ENCODE measurements at places on chromosomes 2 and 18.

DNA sequence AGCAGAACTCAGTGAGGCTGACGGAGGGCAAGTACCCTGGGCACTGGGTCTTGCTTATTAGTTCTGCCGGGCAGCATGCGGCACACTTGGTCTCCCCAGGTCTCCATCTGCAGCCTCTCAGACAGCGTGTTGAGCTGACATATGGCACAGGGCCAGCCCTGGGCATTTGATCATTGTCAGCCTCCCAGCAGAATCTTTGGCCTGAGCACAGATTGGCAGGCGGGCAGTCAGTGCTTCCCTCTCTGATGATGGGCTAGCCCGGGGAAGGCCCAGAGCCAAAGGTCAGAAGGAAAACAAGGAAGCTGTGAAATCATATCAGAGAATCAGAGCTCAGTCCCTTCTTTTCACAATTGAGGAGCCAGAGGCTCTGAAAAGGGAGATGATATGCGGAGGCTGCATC is 150.1 kb upstream of the LRRTM1 start:
- no peak for DNase-seq

- DNase-seq, result no peak
Observed at GRCh38 chr2:174587579-174587978, 10.0 kb downstream of the WIPF1 start.

GRCh38 chr2:165069151-165069550 is 113.8 kb upstream of the SLC38A11 start:
- DNase-seq, result no peak

- no peak for DNase-seq
Observed at GRCh38 chr2:240377366-240377765, 58.1 kb upstream of the GPC1 start.

DNA sequence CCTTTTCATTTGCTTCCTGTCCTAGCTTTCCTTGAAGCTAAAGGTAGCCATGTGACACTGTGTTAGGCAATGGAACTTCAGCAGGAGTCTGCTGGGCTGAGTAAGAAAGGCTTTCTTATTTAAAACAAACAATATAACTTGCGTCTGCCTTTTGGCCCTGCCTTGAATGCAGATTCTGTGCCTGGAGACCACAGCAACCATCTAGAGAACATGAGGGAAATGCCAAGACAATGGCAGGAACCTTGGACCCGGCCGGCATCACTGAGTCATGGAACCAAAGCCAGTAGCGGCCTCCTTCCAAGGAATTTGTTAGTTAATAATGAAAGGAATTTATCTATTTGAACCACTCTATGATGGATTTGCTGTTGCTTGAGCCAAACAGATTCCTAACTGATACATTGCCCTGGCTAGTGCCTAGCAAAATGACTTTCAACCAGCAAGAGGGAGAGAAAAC is 207.5 kb upstream of the EPHA4 start:
- no peak for DNase-seq

- no peak for DNase-seq
Observed at GRCh38 chr2:10885094-10885860, 26.5 kb upstream of the KCNF1 start.

DNA sequence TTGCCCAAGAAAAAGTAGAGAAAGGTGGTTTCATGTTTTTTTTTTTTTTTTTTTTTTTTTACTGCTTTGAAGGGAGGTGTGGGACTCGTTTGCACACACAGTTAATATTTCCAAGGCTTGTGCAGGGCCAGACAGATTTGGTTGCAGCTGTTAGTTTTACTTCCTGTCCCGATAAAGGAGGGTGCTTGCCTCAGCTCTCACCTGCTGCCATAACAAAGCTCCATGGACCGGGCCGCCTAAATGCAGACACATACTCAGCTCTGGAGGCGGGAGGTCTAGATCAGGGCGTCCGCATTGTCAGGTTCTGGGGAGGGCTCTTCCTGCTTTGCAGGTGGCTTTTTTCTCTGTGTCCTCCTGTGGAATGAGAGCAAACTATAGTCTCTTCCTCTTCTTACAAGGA is 69.9 kb downstream of the ODC1 start:
- DNase-seq, result peak; percentile 49

- DNase-seq, result no peak
Observed at GRCh38 chr2:53217250-53217649, 550.4 kb upstream of the CHAC2 start.

DNA sequence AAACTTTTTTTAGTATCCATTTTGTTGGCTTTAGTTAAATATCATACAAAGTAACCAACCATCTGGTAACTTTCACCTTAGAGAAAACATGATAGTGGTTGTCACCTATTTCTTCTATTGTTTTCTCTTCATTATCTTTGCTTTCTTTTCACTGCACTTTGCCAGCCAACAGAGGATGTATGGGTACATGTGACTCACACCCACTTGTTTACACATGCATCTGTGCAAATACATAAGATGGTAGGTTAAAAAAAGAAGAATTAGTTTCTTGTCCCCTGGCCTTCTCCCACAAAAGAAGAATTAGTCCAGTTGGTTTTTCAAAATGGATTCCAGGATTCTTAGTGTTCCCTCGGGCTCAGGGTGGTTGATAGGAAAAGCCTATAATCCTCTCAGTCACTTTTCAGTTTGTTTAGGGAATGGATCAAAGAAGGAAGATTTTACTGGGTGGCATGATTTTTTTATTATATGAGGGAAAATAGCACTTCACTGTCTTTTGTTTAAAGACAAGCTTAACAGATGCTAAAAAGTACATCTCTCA is 46.6 kb downstream of the CDK15 start:
- no peak for DNase-seq

- no peak for DNase-seq
Observed at GRCh38 chr2:84963692-84964405, 7.1 kb upstream of the KCMF1 start.

DNA sequence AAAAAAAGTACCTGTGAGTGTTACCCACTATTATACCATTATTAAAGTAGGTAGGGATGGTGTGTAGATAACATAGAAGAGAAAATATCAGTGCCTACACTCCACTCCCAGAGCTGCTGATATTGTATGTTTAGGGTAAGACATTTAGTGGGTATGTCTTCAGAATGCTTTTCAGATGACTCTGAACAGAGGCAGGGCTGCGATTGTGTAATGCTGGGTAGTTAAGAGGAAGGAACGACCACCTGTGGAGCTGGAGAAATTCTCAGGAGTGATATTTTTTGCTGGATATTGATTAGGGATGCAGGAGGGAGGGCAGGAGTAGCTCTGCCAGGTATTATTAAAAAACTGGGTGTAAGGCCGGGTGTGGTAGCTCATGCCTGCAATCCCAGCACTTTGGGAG is 2.8 kb downstream of the CNOT11 start:
- DNase-seq, result no peak

DNA sequence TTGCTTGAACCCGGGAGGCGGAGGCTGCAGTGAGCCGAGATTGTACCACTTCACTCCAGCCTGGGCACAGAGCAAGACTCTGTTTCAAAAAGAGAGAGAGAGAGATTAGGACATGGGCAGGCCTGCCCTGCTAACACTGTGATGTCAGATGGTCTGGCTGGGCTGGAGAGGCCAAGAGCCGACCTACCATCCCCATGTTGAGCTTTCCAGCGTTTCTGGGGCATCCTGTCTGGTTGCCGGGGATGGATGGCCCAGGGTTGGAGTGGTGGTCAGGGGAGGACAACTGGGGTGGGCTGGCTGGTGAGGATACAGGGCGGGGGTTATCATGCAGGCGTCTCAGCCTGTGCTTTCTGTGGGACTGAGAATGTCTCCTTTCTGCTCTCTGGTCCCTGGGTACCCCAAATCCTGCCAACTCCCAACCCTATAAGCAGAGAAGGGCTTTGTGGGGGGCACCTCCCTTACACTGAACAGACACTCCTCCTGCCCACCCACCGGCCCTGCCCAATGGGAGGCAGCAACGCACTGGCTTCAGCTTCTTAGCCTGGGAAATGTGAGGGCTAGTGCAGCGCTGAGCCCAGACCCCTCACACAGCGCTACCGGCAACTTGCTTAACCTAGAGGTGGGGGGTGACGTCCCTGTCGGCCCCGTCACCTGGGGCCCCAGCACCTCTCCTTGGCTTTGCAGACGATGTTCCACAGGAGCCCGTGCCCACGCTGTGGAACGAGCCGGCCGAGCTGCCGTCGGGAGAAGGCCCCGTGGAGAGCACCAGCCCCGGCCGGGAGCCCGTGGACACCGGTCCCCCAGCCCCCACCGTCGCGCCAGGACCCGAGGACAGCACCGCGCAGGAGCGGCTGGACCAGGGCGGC is 5.4 kb downstream of the SNORC start:
- DNase-seq, result peak; percentile 30

DNA sequence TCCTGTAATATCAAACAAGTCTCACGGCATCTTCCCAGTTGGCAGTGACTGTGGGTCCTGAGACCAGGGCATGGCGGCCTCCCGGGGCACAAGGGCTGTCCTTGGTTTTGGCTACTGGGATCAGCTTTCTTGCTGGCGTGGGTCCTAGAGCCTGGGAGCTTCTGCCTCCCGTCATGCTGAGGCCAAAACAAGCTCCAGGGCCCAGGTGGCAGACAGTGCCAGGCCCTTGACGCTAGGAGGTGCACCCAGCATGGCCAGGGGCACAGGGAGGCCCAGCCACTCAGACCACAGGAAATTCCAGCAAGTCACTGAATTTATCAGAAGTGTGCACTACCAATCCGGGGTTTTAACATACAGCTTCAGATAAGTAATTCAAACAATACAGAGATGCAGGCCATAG is 184.7 kb downstream of the EIPR1 start:
- no peak for DNase-seq

- DNase-seq, result no peak
Observed at GRCh38 chr2:88131999-88132368, 4.1 kb upstream of the FABP1 start.

GRCh38 chr2:67479261-67479660 is 82.1 kb downstream of the ETAA1 start:
- DNase-seq, result no peak

DNA sequence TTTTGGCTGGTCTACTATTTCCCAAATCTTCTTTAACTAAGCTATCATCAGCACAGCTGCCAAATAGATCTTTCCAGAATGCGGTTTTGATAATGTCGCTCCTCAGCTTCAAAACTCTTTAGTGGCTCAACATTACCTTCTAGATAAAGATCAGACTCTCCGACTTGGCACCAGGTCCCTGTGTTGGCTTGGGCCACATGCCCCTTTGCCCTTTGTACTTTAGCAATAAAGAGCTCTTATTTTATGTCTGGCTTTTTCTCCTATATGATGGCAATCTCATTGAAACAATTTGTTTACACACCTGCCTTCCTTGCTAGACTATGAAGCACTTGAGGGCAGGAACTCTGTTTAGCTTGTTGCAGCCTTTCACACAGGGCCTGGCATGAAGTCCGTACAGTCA is 128.9 kb upstream of the GATA6 start:
- DNase-seq, result no peak

- DNase-seq, result peak; percentile 17
Observed at GRCh38 chr2:214995926-214996670, 142.3 kb downstream of the ABCA12 start.

DNA sequence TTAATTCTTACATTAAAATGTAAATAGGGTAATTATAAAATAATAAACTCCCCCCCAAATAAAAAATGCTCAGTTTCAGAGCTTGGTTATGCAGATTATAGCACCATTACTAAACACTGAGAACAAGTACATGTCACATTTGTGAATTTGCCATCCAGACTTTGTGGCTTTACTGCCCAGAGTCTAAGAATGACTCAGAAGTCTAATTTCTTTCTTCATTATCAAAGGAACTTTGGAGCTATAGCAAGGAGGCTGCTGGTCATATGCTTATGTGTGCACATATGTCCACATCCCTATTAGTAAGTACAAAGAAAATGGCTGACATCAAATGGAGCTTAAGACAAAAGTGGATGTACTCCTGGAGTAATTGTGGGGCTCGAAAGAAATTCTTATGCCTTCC is 248.5 kb upstream of the SESTD1 start:
- DNase-seq, result no peak

GRCh38 chr2:42902939-42903709 is 110.7 kb upstream of the HAAO start:
- DNase-seq, result no peak

DNA sequence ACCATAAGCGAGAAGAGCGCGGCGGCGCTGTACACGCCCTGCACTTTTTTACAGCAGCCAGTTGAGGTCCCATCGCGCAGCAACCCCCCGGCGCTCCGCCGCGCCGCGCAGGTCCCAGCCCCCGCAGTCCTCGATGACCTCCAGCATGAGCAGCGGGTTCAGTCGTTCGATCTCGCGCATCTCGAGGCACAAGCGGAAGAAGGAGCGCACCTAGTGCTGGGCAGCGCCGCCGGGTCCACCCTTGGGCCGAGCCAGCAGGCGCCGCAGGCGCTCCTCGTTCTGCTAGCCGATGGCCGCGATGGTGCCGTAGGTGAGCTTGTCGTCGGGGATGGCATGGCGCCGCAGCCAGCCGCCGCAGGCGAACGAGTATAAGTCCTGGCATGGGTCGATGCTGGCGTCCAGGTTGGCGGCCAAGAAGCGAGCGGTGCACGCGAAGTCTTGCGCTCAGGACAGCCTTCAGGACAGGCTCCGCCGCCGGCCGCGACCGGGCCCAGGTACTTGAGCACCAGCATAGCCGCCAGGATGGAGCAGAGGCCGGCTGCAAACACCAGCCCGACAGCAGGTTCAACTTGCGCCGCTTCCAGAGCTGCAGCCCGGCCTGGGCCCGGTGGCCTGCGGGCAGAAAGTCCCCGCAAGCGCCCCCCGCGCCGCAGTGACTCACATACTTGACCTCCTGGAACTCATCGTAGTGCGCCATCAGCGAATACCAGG is 8.3 kb downstream of the ALPP start:
- DNase-seq, result no peak

DNA sequence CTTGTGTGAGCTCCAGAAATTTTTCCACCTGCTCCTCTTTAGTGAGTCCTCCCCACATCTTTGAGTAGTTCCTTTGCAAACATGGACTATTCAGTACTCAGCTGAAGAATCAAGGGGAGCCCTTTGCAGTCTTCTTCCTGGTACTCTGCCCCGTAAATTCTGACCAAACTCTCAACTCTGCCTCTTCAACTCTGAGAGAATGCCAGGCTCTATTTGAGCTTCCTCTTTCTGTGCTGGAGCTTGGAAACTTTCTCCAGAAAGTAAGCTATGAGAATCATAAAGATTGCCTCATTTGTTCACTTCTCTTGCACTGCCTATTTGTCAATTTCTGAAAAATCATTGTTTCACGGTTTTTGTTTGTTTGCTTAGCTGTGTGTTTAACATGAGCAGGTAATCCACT is 7.4 kb upstream of the STAT4 start:
- no peak for DNase-seq

- no peak for DNase-seq
Observed at GRCh38 chr18:59145055-59145454, 5.4 kb downstream of the SEC11C start.

GRCh38 chr2:83696838-83697237 is 762.2 kb downstream of the SUCLG1 start:
- DNase-seq, result no peak

DNA sequence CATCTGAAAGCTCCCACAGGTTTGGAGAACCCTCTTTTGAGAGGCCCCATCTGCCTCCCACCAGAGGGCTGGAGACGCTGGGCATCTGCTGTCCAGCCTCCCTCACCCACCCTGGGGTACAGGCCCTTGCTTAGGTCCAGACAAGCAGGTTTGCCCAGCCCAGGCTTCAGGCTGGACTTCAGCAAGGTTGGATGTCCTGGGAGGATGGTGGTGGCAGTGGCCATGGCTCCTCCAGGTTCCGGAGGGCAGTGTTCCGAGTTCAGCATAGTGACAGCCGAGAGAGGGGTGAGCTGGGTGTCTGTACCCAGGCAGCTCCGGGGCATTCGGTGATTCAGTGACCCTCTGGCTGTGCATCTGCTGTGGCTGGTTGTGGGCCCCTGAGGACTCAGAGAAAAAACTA is 58.2 kb upstream of the HDAC4 start:
- DNase-seq, result no peak

GRCh38 chr2:16591370-16591933 is 74.2 kb downstream of the CYRIA start:
- no peak for DNase-seq

GRCh38 chr2:70733646-70734180 is 34.3 kb downstream of the ADD2 start:
- no peak for DNase-seq

All from GM12891 (cell line).